ENCODE measurements at places on chromosomes 5 and 9.
A peak's percentile ranks its signal among the peaks of the same experiment; 100 is the strongest.

- peaks cover 35% of the 10 kb centered on the region for H3K4me1 ChIP-seq
- no peaks in the 10 kb centered on the region for H3K27me3 ChIP-seq
- no peak for DNase-seq
- H3K4me3 ChIP-seq, result no peak overlapping the region
- H3K27ac ChIP-seq, result no peak overlapping the region
- no peaks in the 10 kb centered on the region for H3K36me3 ChIP-seq
These were observed 101.0 kb upstream of the FCN2 start for GRCh38 chr9:134779640-134780039.

- H3K27ac ChIP-seq, result no peak overlapping the region
- peaks cover 9% of the 10 kb centered on the region for H3K4me1 ChIP-seq
- H3K27me3 ChIP-seq, result no peaks in the 10 kb centered on the region
- no peak for DNase-seq
These were observed 36.1 kb downstream of the DAP start for GRCh38 chr5:10724781-10725507.

GRCh38 chr5:33184367-33184766 is 256.4 kb upstream of the TARS1 start:
- H3K27ac ChIP-seq, result no peak overlapping the region
- H3K36me3 ChIP-seq, result no peaks in the 10 kb centered on the region
- peaks cover 8% of the 10 kb centered on the region for H3K27me3 ChIP-seq
- DNase-seq, result no peak
- H3K4me3 ChIP-seq, result no peak overlapping the region
- H3K4me1 ChIP-seq, result no peaks in the 10 kb centered on the region

DNA sequence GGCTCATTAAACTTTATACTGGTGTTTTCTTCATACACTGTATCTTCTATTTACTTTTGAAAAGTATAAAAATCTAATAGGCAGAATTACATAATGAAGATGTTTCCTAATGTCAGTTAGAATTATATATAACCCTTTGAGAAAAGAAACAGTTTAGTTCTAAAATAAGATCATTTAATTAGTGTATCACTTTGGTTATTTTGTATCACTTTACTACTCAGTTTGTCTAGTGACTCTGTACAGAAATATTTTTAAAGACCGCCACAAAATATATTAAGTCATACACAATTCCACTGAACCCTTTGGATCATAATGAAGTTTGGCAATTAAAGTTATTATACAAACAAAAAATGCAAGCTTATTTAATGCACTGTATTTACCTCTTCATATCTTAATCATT is 15.0 kb downstream of the RFX3 start:
- peaks cover 12% of the 10 kb centered on the region for H3K36me3 ChIP-seq
- no peak overlapping the region for H3K27ac ChIP-seq
- no peaks in the 10 kb centered on the region for H3K27me3 ChIP-seq
- H3K4me1 ChIP-seq, result peaks cover 22% of the 10 kb centered on the region
- no peak overlapping the region for H3K4me3 ChIP-seq
- DNase-seq, result no peak

DNA sequence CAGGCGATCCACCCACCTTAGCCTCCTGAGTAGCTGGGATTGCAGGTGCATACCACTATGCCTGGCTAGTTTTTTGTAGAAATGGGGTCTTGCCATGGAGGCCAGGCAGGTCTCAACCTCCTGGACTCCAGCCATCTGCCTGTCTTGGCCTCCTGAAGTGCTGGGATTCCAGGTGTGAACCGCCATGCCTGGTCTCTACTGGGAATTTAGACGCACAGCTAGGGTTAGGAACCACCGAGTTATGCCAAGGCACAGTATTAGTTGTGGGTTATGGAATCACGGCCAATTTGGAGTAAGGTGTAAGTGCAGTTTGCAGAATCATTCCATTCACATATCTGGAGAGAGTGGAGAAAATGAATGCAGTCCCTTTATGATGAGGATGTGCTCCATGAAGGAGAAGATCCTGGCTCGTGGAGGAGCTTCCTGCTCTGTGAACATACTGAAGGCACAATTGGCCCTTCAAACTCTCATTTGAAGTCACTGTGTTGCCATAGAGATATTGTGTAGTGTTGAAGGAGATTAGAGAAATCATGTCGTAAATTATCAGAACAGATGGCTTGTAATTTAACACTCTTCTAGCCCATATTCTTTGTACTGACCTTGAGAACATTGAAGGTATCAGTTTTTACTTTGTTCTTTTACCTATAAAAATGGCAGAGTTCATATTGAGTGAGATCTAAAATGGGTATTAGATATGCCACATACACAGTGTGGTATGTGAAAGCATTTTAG is 18.8 kb downstream of the TRIO start:
- H3K27ac ChIP-seq, result peak overlapping the region; percentile 78
- H3K4me3 ChIP-seq, result no peak overlapping the region
- no peaks in the 10 kb centered on the region for H3K27me3 ChIP-seq
- H3K36me3 ChIP-seq, result peaks cover 72% of the 10 kb centered on the region
- DNase-seq, result no peak
- peaks cover 57% of the 10 kb centered on the region for H3K4me1 ChIP-seq

DNA sequence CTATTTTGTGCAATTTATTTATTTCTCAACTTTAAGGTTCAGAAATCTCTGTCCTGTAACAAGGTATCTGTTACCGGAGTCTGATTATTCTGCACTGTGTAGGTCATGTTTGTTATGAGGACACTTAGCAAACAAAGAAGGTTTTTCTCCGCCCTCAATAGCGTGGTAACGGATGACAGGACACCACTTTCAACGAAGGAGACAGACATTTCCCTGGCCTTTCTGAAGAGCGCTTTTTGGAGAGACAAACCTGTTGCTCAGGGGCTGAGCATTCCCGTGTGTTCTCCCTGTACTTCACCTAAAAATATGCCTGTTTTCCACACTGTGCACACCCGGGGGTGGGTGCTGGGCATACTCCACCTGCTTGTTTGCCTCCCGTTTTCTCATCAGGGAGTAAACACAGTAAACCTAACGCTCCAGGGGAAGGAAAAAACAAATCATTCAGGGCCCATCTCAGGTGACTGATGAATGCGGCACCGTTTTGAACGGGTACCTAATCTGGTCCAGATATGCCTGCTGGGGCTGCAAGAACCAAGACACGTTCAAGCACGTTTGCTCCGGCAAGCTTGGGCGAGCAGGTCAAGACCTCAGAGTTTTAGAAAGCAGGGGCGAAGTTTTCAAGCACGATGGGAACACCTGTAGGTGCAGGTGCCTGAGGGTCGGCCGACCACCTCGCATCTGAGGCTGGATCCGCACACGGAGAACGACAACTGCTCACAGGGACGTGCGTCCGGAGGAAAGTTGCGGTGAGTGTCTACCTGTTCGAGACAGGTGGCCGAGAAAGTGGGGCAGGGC is 859 bp downstream of the RETREG1 start:
- H3K36me3 ChIP-seq, result peaks cover 4% of the 10 kb centered on the region
- DNase-seq, result peak; percentile 3
- peaks cover 40% of the 10 kb centered on the region for H3K27me3 ChIP-seq
- H3K27ac ChIP-seq, result no peak overlapping the region
- peak overlapping the region; percentile 89 for H3K4me3 ChIP-seq

- no peak for DNase-seq
- no peak overlapping the region for H3K27ac ChIP-seq
- H3K4me1 ChIP-seq, result peaks cover 31% of the 10 kb centered on the region
- peaks cover 24% of the 10 kb centered on the region for H3K36me3 ChIP-seq
- peaks cover 36% of the 10 kb centered on the region for H3K27me3 ChIP-seq
- H3K4me3 ChIP-seq, result peak overlapping the region; percentile 86
These were observed 3.8 kb downstream of the EGR1 start for GRCh38 chr5:138468966-138469539.

DNA sequence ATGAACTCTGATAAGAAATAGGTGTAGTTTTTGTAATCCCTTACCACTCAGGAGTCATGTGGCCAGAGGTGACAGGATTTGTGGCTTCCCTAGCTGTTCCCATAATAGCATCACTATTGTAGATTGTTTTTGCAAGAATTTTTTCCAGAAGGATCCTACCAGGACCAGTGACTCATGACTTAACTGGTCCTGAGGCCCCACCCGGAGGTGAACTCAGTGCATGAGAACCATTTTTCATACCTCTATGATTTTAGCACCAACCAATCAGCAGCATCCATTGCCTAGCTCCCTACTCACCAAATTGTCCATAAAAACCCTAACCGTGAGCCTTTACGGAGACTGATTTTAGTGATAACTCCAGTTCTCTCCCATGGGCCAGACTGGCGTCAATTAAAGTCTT is 484.8 kb downstream of the PSAT1 start:
- DNase-seq, result no peak
- H3K4me1 ChIP-seq, result peaks cover 38% of the 10 kb centered on the region
- no peaks in the 10 kb centered on the region for H3K36me3 ChIP-seq
- H3K4me3 ChIP-seq, result no peak overlapping the region

Data from nephron progenitor cell (in vitro differentiated cells).